ENCODE measurements at places on chromosomes 2 and 18. TPM values are rescaled to one million over a fixed set of nuclear protein-coding genes. Genes with fewer than 3 reads are reported as not detected.

RAB11FIP5 gene
- 332 TPM for polyA plus RNA-seq

ERBB4 gene
- 6.1 TPM for polyA plus RNA-seq

SCLY gene
- polyA plus RNA-seq: 24.6 TPM

ERICH2 gene
- polyA plus RNA-seq: 126 TPM

ACTG2 gene
- polyA plus RNA-seq: 93.4 TPM

NBEAL1 gene
- 7.6 TPM for polyA plus RNA-seq

GBX2 gene
- polyA plus RNA-seq: 0.90 TPM

DPYSL5 gene
- 22.3 TPM for polyA plus RNA-seq

CACNB4 gene
- 7.8 TPM for polyA plus RNA-seq

VPS4B gene
- polyA plus RNA-seq: 36.0 TPM

KLF11 gene
- 72.2 TPM for polyA plus RNA-seq

SNORC gene
- polyA plus RNA-seq: 7.3 TPM

CYP26B1 gene
- 31.6 TPM for polyA plus RNA-seq

XDH gene
- polyA plus RNA-seq: 0.21 TPM

LYG1 gene
- 2.9 TPM for polyA plus RNA-seq

STRN gene
- polyA plus RNA-seq: 13.9 TPM

ODC1 gene
- 309 TPM for polyA plus RNA-seq

FAM124B gene
- 0.80 TPM for polyA plus RNA-seq

Data from testis (tissue), 5 donors.